Hematopoietic multipotent progenitor cell treated with erythropoietin and hydrocortisone succinate and interleukin-3 and kit ligand, for 6 days (in vitro differentiated cells): ENCODE measurements at places on chromosomes 7 and 10.

DNA sequence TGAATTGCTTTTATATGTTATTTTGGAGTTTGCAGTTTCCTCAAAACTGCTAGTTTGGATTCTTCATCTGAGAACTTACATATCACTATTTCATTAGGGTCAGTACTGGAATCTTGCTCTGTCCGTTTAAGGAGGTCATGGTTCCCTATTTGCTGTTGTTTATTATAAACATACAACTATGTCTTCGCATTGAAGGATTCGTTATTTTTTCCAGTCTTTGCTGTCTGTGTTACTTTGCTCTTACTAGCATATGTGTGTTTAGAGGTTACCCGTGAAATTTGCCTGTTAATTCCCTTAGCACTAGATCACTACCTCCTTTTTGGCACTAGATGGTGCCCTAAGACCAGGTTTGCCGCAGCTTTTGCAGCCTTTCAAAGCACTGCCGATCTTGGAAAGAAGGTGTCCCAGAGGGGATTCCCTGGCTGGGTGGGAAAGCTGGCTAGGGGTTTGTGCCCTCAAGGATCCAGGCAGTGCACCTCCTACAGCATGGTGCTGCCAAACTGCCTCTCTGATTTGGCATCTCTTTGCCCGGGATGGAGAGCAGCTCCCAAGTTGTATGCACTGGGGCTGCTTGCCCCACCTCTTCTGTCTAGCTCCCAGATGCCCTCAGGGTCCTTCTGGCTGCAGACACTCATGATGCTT, 103.1 kb upstream of the APBB1IP start:
- DNase-seq = peak; percentile 86

- no peak for DNase-seq
Measured at GRCh38 chr10:89556600-89556999, 21.2 kb upstream of the SLC16A12 start.

DNA sequence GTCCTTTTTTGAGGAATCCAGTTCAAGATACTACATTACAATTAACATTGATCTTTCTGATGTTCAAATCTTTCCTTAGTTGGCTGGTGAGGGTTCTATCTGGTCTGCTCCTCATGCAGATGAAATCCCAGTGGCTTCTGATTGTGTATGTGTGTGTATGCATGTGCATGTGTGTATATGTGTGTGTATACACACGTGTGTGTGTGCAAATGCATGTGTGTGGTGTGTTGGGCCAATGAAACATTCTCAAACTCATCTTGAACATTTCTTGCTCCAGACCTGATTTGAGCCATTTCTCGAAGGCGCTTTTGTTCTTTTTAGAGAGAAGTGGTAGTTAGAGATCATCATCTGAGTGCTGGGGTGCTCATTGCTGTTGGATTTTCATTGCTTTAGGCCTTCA, 113.9 kb downstream of the GLRX3 start:
- no peak for DNase-seq

DNA sequence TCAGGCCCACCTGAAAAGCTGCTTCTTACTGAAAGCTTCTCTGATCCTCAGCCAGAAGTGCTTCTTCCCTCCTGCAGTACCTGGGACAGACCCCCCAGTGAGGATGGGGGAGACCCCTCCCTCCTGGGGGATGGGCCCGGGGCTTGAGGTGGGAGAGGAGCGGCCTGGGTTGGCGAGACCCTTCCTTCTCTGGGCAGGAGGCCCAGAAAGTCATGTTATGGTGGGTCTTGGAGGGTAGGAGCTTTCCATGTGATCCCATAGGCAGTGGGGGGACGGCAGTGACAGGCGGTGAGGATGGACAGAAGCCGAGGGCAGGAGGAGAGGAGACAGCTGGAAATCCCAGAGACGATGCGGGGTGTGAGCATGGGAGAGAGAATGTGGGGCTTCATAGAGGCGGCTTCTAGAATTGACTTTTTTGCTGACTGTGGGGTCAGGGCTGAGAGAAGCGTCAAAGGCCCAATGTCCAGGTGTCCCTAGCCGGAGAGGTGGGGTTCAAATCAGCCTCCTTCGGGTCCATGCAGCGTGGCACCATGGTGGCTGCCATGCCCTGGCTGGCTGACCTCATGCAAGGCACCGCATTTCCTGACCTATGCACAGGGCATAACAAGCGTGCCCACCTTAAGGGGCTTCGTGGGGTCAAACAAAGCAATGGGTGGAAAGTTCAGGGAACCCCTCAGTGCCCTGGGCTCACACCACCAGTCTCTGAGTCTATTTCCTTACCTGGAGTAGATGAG, 154.0 kb downstream of the UBE2H start:
- no peak for DNase-seq

DNA sequence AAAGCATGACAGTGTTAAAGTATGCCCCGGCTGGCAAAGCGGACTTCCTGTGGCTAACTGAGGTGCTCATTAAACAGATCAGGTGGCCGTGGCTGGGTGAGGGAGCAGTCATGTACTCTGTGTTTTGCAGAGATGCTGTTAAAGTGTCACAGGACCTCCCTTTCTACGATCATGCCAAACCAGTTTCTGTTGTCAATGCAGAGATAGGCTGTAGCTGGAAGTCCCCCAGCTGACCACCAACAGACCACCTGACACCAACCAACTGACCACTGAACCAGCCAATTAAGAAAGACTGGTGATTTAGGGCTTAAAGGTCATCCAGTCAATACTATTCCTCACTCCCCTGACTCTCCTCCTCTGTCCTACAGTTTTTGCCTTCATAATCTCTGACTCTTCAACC, 431.1 kb upstream of the LRGUK start:
- DNase-seq = no peak

DNA sequence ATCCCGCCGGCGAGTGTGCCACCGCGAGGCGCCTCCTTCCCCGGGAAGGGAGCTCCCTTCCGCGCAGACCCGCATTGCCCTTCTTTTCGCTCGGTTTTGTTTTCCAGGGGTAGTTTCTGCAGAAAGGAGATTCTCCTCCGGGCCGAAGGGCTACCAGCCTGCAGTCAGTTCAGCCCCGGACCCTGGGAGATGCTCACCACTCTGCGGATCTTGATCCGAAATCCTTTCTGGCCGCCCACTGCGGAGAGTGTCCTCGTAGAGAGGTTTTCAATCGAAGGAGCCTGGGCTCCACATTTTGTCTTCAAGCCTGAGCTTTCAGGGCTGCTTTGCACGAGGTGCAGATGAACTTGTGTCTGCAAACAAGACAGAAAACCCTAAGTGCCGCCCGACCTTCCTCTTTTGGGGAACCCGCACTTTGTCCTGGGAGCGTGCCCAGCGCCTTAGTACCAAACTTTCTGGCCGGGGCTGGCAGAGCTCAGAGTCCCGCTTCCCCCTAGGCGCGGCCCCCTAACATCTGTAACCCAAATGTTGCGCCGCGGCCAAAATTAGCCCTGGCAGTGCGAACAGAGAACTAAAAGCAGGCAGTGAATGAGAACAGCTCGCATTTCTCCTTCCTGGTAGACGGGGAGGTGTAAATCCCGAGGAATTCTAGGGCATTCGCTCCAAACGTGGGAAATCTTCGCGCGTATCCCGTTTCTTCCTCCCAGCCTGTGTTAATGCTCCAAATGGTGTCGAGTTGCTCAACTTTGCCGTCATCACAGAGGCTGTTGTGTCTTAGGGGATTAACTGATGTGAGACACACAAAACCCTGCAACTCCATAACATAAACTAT, 6.7 kb upstream of the EN2 start:
- DNase-seq = no peak

DNA sequence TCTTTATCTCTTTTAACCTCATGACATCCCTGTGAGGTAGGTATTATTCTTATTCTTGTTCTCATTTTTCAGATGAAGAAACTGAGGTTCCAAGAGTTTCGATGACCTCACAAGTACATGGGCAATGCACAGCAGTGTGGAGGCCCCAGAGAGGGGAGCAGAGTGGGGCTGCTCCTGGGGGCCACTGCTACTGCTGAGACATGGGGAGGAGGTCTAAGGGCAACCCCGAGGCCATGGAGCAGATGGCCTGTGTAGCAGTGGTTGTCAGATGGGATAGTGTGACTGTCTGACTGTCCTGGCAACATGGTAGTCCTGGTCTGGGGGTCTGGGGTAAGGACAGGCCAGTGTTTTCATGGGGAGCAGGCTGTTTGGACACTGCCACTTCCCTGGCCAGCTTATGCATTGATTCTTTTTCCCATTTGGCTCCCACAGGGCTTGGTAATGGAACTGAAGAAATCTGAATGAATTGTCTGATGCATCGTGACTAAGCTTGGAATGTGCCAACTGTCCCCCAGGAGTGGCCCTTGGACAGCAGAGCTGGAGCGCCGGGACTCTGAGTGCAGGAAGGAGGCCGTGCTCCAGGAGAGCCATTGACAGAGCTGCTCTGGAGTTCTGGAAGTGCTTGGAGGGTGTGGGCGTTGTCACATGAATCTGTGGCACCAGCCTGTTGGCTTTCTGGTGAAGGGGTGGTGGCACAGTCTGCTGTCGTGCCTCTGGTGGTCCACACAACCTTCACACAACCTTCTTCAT, 40.9 kb downstream of the ADRA2A start:
- DNase-seq = no peak

- DNase-seq = peak; percentile 15
Measured at GRCh38 chr10:7484456-7485243, 73.8 kb upstream of the SFMBT2 start.

DNA sequence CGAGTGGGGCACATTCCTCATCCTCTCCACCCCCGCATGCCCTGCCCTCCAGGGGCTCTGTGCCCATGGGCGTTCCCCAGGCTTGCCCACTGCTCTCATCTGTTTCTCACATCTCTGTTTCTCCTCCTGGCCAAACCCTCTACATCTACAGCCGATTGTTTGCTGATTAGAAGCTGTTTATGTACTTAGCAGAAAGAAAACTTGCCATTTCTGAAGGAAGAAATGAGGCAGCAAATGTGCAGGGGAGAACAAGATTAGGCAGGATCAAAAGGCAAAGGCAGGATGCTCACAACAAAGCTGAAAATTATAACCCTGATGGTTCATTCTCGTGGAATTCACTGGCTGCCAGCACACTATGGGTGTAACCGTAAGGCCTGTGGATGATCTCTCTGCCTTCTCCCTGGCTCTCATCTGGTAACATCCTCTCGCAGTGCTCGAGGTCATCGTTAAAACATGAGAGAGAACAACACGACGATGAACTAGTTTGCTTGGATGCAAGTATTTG, 111.6 kb upstream of the KLF14 start:
- no peak for DNase-seq

GRCh38 chr10:95907456-95908253, at the start of gene CC2D2B:
Gene CC2D2B (plus strand): TSS chr10:95907975. CDS start chr10:95911324, 3,349 bp downstream.
- DNase-seq = peak; percentile 87

DNA sequence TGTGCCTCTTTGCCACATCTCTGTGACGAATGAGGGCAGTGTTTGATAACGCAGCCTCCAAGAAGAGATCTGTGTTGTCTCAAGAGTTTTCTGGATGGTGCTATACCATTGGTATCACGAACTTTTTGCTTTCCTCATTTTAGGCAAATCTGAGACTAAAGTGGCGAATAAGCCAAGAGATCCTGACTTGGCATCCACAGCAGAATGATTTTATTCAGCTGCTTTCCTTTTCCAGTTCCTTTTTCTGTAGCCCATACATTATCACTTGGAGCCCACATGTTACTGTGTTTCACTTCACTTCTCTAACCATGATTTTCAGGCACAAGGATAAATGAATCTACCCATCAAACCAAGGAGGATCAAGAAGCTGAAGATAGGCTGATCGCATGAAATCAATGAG, 177.9 kb upstream of the PTN start:
- no peak for DNase-seq
